ENCODE measurements at places on chromosomes 7 and 10. TPM values are rescaled to one million over a fixed set of nuclear protein-coding genes. Genes with fewer than 3 reads are reported as not detected.

The SSMEM1 gene
- total RNA-seq, result not detected

The PIP gene
- total RNA-seq, result not detected

The LOXL4 gene
- not detected for total RNA-seq

The AKR1C1 gene
- 1.4 TPM for total RNA-seq

The SLC26A3 gene
- total RNA-seq, result not detected

The FRA10AC1 gene
- 16.5 TPM for total RNA-seq

The ZNF485 gene
- total RNA-seq, result 2.0 TPM

The VWDE gene
- total RNA-seq, result 0.86 TPM

The TET1 gene
- 4.3 TPM for total RNA-seq

All from CD4-positive, CD25-positive, alpha-beta regulatory T cell (primary cell).